ENCODE measurements at places on chromosomes 3 and 15. TPM values are rescaled to one million over a fixed set of nuclear protein-coding genes. Genes with fewer than 3 reads are reported as not detected.
A peak's percentile ranks its signal among the peaks of the same experiment; 100 is the strongest.

GRCh38 chr3:67028001-67028784, 30.1 kb downstream of the KBTBD8 start:
- DNase-seq, result no peak

DNA sequence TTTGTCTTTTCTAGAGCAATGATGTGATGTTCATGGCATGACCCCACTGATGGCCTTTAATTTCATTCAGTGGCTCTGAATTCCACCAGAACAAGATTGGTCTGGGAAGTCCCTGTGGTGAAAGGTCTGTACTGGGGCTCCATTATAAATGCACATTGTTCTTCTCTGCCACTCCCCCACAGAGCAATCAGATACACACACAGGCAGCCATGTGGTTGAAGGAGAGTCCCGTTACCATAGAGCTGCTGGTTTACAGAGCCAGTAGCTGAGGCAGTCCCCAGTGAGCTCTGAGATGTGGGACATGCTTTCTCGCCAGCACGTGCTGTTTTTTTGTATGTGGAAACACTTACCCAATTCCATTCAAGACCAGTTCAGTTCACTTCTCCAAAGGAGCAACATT, 172.7 kb upstream of the TRIM42 start:
- DNase-seq, result no peak

Gene CRYGS
- 3.7 TPM for total RNA-seq

- DNase-seq, result no peak
Measured at GRCh38 chr15:63474810-63475316, 29.5 kb upstream of the USP3 start.

Gene STIMATE
- total RNA-seq, result 75.1 TPM

Gene FSIP1
- total RNA-seq, result 0.21 TPM

- no peak for DNase-seq
Measured at GRCh38 chr3:157271283-157271882, 111.4 kb upstream of the CCNL1 start.

DNA sequence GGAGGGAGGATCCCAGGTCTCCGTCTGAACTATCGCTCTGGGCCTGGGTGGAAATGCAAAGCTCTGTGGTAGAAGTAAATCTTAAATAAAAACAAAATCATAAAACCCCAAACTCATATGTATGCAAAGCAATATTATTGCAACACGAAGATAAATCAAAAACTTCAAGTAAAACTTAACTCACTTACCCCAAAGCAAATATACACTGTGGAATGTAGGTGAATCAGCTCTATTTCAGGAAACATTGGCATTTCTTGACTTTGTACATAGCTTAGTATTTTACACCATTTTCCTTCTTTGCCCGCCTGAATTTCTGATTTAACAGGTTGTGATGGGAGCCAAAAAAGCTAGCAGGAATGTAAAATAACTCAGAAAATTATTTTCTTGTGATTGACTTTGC, 126.2 kb downstream of the TPRG1 start:
- no peak for DNase-seq

Gene CCK
- not detected for total RNA-seq

GRCh38 chr15:98484914-98485313, 163.4 kb upstream of the IGF1R start:
- DNase-seq, result no peak

DNA sequence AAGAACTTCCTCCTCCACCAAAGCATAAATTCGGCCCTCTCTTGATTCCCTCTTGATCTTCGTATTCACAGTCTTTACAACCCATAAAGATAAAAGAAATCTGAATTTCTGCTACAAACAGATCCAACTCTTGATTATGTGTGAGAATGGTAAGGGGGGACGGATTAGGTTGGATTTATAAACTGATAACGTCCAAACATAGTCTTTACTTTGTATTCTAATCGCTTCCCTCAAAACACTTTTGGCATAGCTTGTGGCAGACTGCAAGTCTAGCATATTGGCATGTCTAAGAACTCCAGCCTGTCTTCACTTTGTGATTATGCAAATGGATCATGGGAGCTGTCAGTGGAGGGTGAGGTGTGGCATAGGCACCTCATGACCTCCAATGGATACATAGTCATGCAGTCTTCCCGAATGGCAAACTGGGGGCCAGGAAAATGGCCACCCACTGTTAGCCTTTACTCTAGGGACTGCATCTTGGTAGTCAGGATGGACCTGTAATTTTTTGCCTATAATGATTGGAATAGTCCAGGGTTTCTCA, 24.3 kb upstream of the GPR171 start:
- no peak for DNase-seq

Gene CHRD
- total RNA-seq, result 21.7 TPM

GRCh38 chr15:57190208-57190607, 186.1 kb upstream of the CGNL1 start:
- DNase-seq, result no peak

DNA sequence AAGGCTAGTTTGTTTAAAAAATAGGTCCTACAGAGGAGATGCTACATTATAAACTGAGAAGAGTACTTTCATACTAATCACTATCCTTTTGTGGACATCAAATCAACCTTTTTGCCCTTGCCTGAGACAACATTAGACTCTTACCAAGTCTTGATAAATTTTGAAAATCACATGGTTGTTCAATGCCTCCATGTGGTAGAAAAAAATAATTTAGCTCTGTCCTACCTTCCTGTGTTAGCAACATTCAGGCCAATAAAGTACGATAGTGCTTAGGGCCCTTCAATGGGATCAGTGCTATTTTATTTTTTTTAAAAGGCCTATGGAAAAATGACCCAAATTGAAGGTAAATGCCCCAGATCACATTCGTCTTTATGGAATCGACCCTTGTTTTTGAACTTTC, 5.0 kb upstream of the UBE2E1 start:
- no peak for DNase-seq

Gene STAC
- total RNA-seq, result 42.5 TPM

DNA sequence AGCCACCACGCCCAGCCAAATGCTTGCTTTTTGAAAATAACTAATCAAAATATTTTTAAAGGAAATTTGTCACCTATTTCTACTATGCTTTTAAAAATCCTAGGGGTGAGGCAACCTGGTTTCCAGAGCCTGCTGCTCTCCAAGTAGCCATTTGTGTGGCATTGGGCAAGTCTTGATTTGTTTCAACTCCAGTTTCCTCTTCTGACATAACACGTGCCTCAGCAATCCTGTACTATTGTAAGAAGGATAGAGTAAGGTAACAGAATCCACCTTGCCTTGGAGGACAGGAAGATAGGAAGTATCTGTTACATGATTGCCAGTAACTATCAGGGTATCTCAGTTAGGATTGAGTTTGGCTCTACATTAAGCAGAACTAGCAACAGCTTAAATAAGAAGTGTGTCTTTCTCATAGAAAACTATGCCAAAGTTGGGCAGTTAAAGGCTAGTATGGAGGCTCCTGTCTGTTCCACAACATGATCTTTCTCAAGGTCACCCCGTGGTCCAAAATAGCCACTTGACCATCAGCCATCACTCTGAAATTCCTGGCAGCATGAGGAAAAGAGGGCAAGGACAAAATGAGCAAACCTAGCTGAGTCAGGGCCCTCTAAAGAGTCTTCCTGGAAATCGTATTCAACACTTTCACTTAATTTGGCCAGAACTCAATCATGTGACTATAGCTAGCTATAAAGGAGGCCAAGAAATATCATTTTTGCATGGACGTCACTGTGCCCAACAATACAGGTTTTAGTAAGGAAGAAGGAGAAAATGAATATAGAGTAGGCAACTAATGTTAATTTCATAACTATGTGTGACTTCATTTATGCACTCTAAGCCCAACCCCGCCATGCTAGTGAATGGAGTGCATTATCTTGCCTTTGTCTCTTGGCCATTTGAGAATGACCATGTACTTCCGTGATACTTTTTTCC, 66.1 kb downstream of the HMG20A start:
- DNase-seq, result no peak

Gene SLC22A14
- total RNA-seq, result not detected

Gene TMEM266
- not detected for total RNA-seq

GRCh38 chr3:30751610-30752299, 142.7 kb downstream of the GADL1 start:
- no peak for DNase-seq

Gene NLGN1
- total RNA-seq, result 18.3 TPM

Gene WDR49
- total RNA-seq, result 0.63 TPM

GRCh38 chr3:183946037-183946436, 61.4 kb upstream of the PARL start:
- DNase-seq, result no peak

DNA sequence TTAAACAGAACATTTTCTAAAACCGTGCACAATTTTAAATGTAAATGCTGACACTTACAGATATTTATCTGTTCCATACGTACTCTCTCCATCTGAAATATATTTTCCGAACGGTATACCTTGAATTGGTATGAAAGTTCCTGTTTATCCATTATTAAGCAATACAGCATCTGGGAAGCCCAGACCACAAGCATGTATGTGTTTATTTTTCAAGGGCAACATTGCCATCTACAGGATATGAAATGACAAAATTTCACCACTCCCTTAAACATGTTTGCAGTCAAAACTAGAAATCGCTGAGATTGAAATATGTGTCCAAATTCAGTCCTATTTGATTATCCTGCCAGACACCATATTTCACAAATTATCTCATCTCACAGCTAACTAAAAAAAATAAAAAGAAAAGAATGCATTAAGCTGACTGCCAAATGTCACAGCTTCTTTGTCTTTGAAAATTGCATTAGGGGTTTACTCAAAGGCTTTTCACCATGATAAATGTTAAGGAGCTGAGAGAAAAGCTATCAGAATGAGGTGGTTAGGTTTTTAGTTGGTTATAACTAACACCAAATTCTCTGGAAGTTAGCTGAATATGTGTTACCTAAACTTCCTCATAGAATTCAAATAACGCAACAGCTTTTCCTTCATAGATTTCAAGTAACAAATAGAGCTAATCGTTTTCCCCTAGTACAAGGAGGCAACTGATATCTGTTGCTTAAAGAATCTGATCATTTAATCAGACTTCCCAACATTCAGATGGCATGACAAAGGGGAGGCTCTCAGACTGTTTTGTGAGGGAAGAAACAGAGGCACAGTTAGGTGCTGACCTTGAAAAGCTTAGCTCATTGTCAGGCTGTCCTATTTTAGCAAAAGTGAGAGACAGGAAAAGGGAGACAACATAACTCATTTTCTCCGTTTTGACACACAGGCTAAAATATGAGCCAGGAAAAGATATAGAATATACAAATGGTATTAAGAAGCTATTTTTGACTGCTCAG, 533.1 kb downstream of the TBL1XR1 start:
- DNase-seq, result no peak

Gene SH2D7
- total RNA-seq, result not detected

DNA sequence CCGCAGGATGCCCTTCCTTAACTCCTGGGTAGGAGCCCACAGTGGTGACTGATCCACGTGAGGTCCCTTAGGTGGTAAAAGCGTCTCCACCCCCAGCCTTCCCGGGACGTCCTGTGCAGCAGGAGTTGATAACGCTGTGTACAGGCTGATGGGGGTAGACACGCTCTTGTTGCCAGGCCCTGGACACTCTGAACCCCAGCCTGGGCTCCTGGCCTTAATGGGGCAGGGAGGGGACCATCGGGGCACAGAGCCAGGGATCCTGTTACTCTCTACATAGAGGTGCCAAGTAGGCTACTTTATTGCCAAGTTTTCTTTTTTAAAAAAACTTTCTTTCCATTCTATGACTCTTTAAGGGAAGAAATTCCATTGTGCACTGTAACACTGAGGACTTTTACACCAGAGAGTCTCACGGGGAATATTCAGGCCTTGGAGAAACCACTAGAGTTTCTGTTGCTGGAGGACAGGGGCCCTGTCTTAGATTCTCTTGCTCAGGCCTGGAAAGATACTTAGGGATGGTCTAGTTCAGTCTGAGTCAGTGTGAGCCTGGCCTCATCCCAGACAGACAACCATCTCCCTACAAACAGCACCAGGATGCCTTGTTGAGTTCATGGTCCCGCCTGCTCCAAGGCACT, 104.3 kb upstream of the RNU6-1 start:
- peak; percentile 10 for DNase-seq

Gene SLC2A2
- total RNA-seq, result not detected

Gene MYRIP
- 5.1 TPM for total RNA-seq

- no peak for DNase-seq
Measured at GRCh38 chr15:46617507-46617906, 982.7 kb downstream of the SQOR start.

GRCh38 chr3:8233938-8234337, 267.7 kb upstream of the LMCD1 start:
- DNase-seq, result no peak

Gene DIS3L
- 36.8 TPM for total RNA-seq

Gene GCNT3
- not detected for total RNA-seq

- DNase-seq, result no peak
Measured at GRCh38 chr15:26722621-26723160, 50.2 kb downstream of the GABRB3 start.

DNA sequence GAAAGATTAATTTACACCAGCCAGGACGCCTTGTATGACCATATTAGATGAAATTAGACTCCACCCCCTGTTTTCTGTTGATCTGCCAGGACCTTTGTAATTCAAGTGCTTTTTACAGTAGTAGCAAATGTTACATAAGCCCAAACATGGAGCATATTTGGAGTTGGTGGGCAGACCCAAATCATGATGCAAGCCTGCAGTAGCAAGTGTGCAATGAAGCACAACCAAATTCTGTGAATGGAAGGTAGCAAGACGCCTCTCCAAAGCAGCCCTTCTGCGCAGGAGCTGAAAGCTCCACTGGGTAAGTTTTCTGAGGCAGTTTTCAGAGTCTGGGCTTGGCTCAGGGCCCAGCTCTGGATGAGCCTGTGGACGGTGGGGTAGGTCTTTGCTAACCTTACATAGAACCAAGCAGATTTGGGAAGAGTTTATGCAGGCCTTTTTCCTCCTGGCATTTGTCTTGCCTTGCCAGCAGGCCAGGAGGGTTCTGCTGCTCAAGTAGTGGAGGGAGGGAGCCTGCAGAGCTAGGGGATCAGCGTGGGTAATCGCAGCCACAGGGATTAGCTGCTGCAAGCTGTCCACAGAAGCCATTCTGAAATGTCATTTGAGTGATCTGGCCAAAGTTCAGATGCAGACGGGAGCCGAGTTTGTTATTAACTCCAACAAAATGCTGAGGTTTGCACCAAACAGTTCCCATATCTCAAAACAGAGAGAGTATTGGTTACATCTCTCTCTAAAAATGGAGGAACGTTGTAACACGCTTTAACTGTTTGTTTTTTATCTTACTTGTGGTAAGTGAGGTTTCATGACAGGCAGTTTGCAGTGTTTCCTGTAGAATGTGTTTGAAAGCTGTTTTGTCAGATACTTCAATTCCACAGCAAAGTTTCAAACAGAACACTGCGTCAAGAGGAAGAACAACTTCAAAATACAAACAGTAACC, 55.4 kb downstream of the PSMD6 start:
- no peak for DNase-seq

DNA sequence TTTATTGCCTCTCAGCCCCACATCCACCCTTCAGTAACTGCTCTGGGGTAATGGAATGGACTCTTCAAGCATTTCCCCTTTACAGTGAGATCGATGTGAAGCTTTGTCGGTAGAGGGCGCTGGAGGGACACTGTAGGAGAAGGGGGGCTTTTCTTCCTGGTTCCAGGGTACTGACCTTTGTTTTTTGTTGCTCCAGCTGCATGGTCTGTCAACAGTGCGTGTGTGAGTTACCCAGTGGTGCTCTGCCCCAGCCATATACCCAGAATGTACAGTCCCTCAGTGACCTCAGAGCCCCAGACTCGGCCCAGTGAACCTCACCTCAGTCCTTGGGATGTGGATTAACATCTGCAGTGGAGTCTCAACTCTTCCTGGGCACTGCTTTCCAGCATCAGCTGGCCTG, 180.3 kb upstream of the TSC22D2 start:
- peak; percentile 10 for DNase-seq

Gene CCR3
- not detected for total RNA-seq

Data from thoracic aorta (tissue), 2 donors.